ENCODE measurements at places on chromosomes 1 and 21. TPM values are rescaled to one million over a fixed set of nuclear protein-coding genes. Genes with fewer than 3 reads are reported as not detected.
A peak's percentile ranks its signal among the peaks of the same experiment; 100 is the strongest.

GRCh38 chr1:50595874-50596273 is 172.6 kb upstream of the DMRTA2 start:
- H3K4me1 ChIP-seq: no peaks in the 10 kb centered on the region
- no peaks in the 10 kb centered on the region for H3K27me3 ChIP-seq
- peaks cover 5% of the 10 kb centered on the region for H3K36me3 ChIP-seq
- H3K4me3 ChIP-seq: no peak overlapping the region
- no peak for DNase-seq
- no peak overlapping the region for H3K27ac ChIP-seq

KCNJ10 gene
- total RNA-seq: not detected

- H3K4me3 ChIP-seq: no peak overlapping the region
- peaks cover 4% of the 10 kb centered on the region for H3K27me3 ChIP-seq
- peaks cover 27% of the 10 kb centered on the region for H3K4me1 ChIP-seq
- H3K36me3 ChIP-seq: peaks cover 26% of the 10 kb centered on the region
These were observed 621.9 kb downstream of the NPHP4 start for GRCh38 chr1:5370311-5370710.

DNA sequence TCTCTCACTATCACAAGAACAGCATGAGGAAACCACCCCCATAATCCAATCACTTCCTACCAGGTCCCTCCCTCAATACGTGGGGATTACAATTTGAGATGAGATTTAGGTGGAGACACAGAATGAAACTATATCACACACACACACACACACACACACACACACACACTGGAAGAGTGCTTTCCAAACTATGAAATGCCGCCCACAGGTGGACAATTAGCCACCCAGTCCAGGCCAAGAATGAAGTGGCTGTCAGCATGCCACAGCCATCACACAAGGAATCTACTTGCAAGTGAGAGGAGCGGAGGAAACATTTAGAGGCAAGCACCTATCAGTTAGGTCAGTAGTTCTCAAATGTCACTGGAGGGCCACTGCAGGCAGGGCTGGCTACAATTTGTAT is 105.4 kb upstream of the HOOK1 start:
- H3K27ac ChIP-seq: no peak overlapping the region
- H3K27me3 ChIP-seq: no peaks in the 10 kb centered on the region
- no peaks in the 10 kb centered on the region for H3K36me3 ChIP-seq
- H3K4me1 ChIP-seq: no peaks in the 10 kb centered on the region

LCA5L gene
- not detected for total RNA-seq

GRCh38 chr1:8350914-8351684 is 33.2 kb downstream of the SLC45A1 start:
- H3K36me3 ChIP-seq: peaks cover 22% of the 10 kb centered on the region
- no peak overlapping the region for H3K4me3 ChIP-seq
- no peaks in the 10 kb centered on the region for H3K27me3 ChIP-seq
- H3K27ac ChIP-seq: no peak overlapping the region
- H3K4me1 ChIP-seq: no peaks in the 10 kb centered on the region
- no peak for DNase-seq

GRCh38 chr1:154876842-154877369 is 6.8 kb upstream of the KCNN3 start:
- peaks cover 11% of the 10 kb centered on the region for H3K4me1 ChIP-seq
- DNase-seq: no peak
- H3K36me3 ChIP-seq: no peaks in the 10 kb centered on the region
- no peak overlapping the region for H3K4me3 ChIP-seq
- H3K27ac ChIP-seq: no peak overlapping the region
- H3K27me3 ChIP-seq: peaks cover 31% of the 10 kb centered on the region

SYNC gene
- not detected for total RNA-seq

DNA sequence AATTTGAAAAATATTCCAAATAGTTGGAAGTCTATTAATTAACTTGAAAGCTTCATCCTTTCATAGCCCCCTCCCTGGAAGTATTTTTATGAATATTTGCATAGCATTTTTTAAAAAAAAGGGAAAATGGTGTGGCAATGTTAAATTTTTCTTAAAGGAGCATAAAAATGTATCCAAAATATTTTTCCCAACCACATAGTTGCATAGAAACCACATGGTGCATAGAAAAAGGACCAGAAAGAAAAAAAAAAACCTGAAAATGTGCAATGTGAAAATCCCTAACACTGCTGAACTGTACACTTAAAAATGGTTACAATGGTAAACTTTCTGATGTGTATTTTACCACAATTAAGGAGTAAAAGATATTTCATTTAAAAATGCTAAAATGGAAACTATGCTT is 8.0 kb downstream of the C1orf167 start:
- no peak overlapping the region for H3K4me3 ChIP-seq
- H3K4me1 ChIP-seq: no peaks in the 10 kb centered on the region
- no peak for DNase-seq
- no peak overlapping the region for H3K27ac ChIP-seq

- no peaks in the 10 kb centered on the region for H3K27me3 ChIP-seq
- H3K27ac ChIP-seq: no peak overlapping the region
- DNase-seq: no peak
- no peak overlapping the region for H3K4me3 ChIP-seq
These were observed 144.5 kb downstream of the SEC16B start for GRCh38 chr1:177825276-177825901.

DHX9 gene
- total RNA-seq: 163 TPM

CD1B gene
- not detected for total RNA-seq

GRCh38 chr21:38352536-38353219 is 95.9 kb downstream of the KCNJ15 start:
- peak; percentile 26 for DNase-seq
- H3K27me3 ChIP-seq: no peaks in the 10 kb centered on the region
- no peaks in the 10 kb centered on the region for H3K4me1 ChIP-seq
- H3K27ac ChIP-seq: no peak overlapping the region
- no peak overlapping the region for H3K4me3 ChIP-seq
- H3K36me3 ChIP-seq: no peaks in the 10 kb centered on the region

SYT6 gene
- total RNA-seq: not detected

NPPB gene
- total RNA-seq: not detected

GRCh38 chr1:12096615-12097014 is 33.5 kb downstream of the TNFRSF8 start:
- H3K27me3 ChIP-seq: no peaks in the 10 kb centered on the region
- no peak overlapping the region for H3K27ac ChIP-seq
- peaks cover 41% of the 10 kb centered on the region for H3K36me3 ChIP-seq
- no peak overlapping the region for H3K4me3 ChIP-seq
- DNase-seq: no peak
- H3K4me1 ChIP-seq: peaks cover 18% of the 10 kb centered on the region

AIRE gene
- total RNA-seq: 0.58 TPM

DNA sequence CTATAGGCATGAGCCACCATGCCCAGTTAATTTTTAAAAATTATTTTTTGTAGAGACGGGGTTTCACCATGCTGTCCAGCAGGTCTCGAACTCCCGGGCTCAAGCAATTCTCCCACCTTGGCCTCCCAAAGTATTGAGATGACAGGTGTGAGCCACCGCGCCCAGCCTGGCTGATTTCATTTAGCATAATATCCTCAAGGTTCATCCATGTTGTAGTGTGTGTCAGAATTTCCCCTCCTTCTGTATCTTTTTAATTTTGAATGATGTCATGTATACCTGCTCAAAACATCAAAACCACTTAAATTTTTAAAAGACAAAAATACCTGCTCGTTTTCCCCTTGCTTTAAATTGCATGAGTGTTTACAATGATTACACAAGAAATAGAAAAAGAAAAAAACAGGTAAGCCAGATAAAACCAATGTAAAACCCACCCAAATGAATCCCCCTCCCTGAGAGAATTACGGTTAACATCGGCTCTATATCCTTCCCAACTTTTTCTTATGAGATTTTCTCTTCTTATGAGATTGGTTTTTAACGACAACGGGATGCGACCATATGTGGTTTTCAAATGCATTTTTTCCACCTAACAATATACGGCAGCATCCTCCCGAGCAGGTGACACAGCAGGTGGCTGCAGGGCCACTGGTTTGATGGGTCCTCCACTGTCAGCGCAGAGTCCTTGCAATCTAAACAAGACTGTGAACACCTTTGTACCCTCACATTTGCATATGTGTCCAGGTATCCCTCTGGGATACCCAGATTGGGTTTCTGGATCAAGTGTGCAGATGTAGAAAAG is 22.1 kb downstream of the IFFO2 start:
- no peak for DNase-seq
- H3K27me3 ChIP-seq: no peaks in the 10 kb centered on the region
- no peaks in the 10 kb centered on the region for H3K36me3 ChIP-seq
- no peak overlapping the region for H3K27ac ChIP-seq

COL11A1 gene
- not detected for total RNA-seq

KRTAP19-6 gene
- not detected for total RNA-seq

GRCh38 chr1:106290805-106291501 is 765.5 kb upstream of the PRMT6 start:
- H3K27ac ChIP-seq: no peak overlapping the region
- H3K4me1 ChIP-seq: no peaks in the 10 kb centered on the region
- no peak overlapping the region for H3K4me3 ChIP-seq

GRCh38 chr1:27931759-27932158 is 3.0 kb upstream of the SMPDL3B start:
- DNase-seq: no peak
- H3K27ac ChIP-seq: no peak overlapping the region
- H3K4me3 ChIP-seq: no peak overlapping the region
- H3K4me1 ChIP-seq: peaks cover 37% of the 10 kb centered on the region
- peaks cover 20% of the 10 kb centered on the region for H3K27me3 ChIP-seq

DNA sequence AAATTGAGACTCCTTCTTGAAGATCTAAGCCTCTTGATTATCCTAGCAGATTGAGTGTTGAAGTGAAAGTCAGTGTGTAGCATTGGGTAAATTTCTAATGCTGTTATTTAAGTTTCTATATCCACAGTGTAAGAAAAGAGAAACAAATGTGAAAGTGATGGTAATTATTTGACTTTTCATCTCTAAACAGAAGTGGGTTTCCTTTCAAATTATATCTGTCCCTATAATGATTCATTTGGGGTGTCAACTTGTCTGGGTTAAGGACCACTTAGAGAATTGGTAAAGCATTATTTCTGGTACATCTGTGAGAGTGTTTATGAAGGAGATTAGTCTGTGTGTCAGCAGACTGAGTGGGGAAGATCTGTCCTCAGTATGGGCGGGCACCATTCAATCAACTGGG is 133.0 kb upstream of the HMCN1 start:
- H3K4me3 ChIP-seq: no peak overlapping the region
- DNase-seq: no peak
- H3K36me3 ChIP-seq: no peaks in the 10 kb centered on the region

GRCh38 chr1:44034423-44034822 is 3.2 kb upstream of the SLC6A9 start:
- H3K36me3 ChIP-seq: no peaks in the 10 kb centered on the region
- H3K27me3 ChIP-seq: no peaks in the 10 kb centered on the region

GRCh38 chr1:56295949-56296929 is 283.1 kb downstream of the PLPP3 start:
- H3K27ac ChIP-seq: no peak overlapping the region
- no peaks in the 10 kb centered on the region for H3K4me1 ChIP-seq
- no peak for DNase-seq
- H3K36me3 ChIP-seq: no peaks in the 10 kb centered on the region
- H3K4me3 ChIP-seq: no peak overlapping the region

S1PR1 gene
- total RNA-seq: 219 TPM

ARTN gene
- total RNA-seq: 0.20 TPM

MCOLN2 gene
- 27.2 TPM for total RNA-seq

- peaks cover 84% of the 10 kb centered on the region for H3K27me3 ChIP-seq
- H3K36me3 ChIP-seq: no peaks in the 10 kb centered on the region
- H3K4me3 ChIP-seq: no peak overlapping the region
These were observed 66.6 kb downstream of the SYT2 start for GRCh38 chr1:202643397-202644218.

ZNF648 gene
- total RNA-seq: not detected

- DNase-seq: no peak
- no peaks in the 10 kb centered on the region for H3K27me3 ChIP-seq
- no peak overlapping the region for H3K27ac ChIP-seq
- H3K36me3 ChIP-seq: no peaks in the 10 kb centered on the region
These were observed 104.7 kb downstream of the SNX7 start for GRCh38 chr1:98766255-98766654.

GRCh38 chr1:11339346-11340232 is 66.6 kb downstream of the UBIAD1 start:
- peaks cover 26% of the 10 kb centered on the region for H3K27me3 ChIP-seq
- no peaks in the 10 kb centered on the region for H3K4me1 ChIP-seq
- H3K36me3 ChIP-seq: no peaks in the 10 kb centered on the region
- no peak for DNase-seq
- H3K27ac ChIP-seq: no peak overlapping the region

DNA sequence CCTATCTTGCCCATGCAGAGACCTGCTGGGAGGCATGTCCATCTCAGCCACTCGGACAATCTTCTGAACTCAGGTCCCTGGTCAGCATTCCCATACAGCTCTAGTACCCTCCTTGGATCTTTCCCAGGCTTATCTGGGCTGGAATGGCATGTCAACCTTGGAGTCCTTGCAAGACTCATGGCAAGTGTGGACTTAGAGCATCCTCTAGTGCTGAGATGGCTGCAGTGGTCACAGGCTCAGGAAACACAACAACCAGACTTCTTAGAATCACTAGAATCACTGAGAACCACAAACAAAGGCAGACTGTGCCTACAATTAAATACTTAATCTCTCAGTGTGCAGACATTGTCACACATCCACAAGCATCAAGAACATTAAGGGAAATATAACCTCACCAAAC is 73.1 kb upstream of the TSHB start:
- no peaks in the 10 kb centered on the region for H3K36me3 ChIP-seq
- no peak for DNase-seq
- H3K27me3 ChIP-seq: peaks cover 29% of the 10 kb centered on the region
- no peaks in the 10 kb centered on the region for H3K4me1 ChIP-seq

- H3K4me3 ChIP-seq: no peak overlapping the region
- DNase-seq: no peak
- no peaks in the 10 kb centered on the region for H3K27me3 ChIP-seq
- no peaks in the 10 kb centered on the region for H3K4me1 ChIP-seq
- no peak overlapping the region for H3K27ac ChIP-seq
- H3K36me3 ChIP-seq: peaks cover 18% of the 10 kb centered on the region
These were observed 3.4 kb upstream of the SLC25A34 start for GRCh38 chr1:15732686-15733081.

DNA sequence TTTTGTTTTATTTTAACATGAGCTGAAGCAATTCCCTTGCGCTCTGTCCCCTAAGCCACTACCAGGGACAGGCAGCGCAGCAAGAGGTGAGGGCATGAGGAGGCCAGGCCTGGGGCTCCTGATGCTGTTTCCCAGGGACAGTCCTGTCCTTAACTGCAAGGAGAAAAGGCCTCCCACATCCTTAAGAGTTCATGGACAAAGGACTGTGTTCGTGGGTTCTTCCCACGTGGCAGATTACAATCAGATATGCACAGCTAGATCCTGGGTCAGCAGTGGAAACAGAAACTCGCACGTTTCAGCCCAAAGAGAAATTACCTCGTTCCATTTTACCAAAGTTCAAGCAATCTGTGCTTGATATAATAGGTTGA is 85.8 kb downstream of the MIS18A start:
- DNase-seq: no peak
- H3K27ac ChIP-seq: no peak overlapping the region
- H3K27me3 ChIP-seq: peaks cover 2% of the 10 kb centered on the region
- no peaks in the 10 kb centered on the region for H3K36me3 ChIP-seq
- H3K4me3 ChIP-seq: no peak overlapping the region

DNA sequence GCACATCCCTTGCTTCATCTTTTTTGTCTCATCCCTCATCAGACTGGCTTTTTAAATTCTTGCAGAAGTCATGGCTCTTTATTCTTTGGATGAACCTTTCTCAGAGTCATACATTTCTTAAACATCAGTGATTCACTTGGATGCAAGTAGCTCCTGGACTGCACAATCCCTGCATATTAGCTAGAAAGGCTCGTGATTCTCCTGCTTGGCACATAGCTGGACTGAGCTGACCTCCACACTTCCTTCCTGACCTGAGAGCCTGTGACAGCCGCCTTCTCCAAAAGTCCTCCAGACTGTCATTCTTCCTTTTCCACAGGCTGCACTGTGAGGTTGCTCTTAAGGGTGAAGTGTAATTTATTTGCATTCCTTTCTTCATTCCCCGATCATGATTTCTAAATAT is 109.4 kb downstream of the RGL1 start:
- H3K36me3 ChIP-seq: peaks cover 11% of the 10 kb centered on the region
- H3K4me1 ChIP-seq: peaks cover 55% of the 10 kb centered on the region
- no peak overlapping the region for H3K27ac ChIP-seq
- H3K4me3 ChIP-seq: no peak overlapping the region
- DNase-seq: no peak

Data from activated CD4-positive, alpha-beta memory T cell treated with anti-CD3 and anti-CD28 coated beads, Interleukin-2, amount 10 ng/mL, durations not matched to agents 7 days and 5 days (primary cell).